Regular cardiac myocyte (primary cell): ENCODE measurements at places on chromosomes 6 and 20. TPM values are rescaled to one million over a fixed set of nuclear protein-coding genes. Genes with fewer than 3 reads are reported as not detected.

The OLIG3 gene
- not detected in 2 replicates for total RNA-seq

The PNISR gene
- 34.1 and 67.7 TPM in 2 replicates for total RNA-seq

The CST1 gene
- total RNA-seq, result 13.2 and 29.3 TPM in 2 replicates

The SPACA1 gene
- total RNA-seq, result not detected in 2 replicates

The TAAR6 gene
- total RNA-seq, result not detected in 2 replicates

The SLC25A27 gene
- 1.5 and 4.5 TPM in 2 replicates for total RNA-seq

The RSPH4A gene
- under 0.01 and 0.19 TPM in 2 replicates for total RNA-seq

The CGAS gene
- total RNA-seq, result 7.6 and 10.2 TPM in 2 replicates

The SNRPB2 gene
- total RNA-seq, result 47.1 and 64.2 TPM in 2 replicates

The FOXQ1 gene
- not detected in 2 replicates for total RNA-seq

The FOXC1 gene
- 2.3 and 2.8 TPM in 2 replicates for total RNA-seq

The SYCP2L gene
- not detected in 2 replicates for total RNA-seq

The PBOV1 gene
- total RNA-seq, result not detected in 2 replicates

The C6orf15 gene
- total RNA-seq, result not detected in 2 replicates

The BFSP1 gene
- 1.9 and 2.8 TPM in 2 replicates for total RNA-seq

The MYMX gene
- not detected in 2 replicates for total RNA-seq

The VSX1 gene
- not detected in 2 replicates for total RNA-seq

The MLIP gene
- not detected in 2 replicates for total RNA-seq

The GCNT2 gene
- 0.19 and 1.4 TPM in 2 replicates for total RNA-seq

The OTOR gene
- not detected in 2 replicates for total RNA-seq

The SASH1 gene
- 71.7 and 118 TPM in 2 replicates for total RNA-seq
